T-helper 9 cell (primary cell): ENCODE measurements at places on chromosomes 3 and 15.

- no peak for DNase-seq
Measured at GRCh38 chr3:113147681-113148261, 63.6 kb upstream of the BOC start.

- no peak for DNase-seq
Measured at GRCh38 chr15:78104566-78105475, 12.5 kb downstream of the SH2D7 start.

DNA sequence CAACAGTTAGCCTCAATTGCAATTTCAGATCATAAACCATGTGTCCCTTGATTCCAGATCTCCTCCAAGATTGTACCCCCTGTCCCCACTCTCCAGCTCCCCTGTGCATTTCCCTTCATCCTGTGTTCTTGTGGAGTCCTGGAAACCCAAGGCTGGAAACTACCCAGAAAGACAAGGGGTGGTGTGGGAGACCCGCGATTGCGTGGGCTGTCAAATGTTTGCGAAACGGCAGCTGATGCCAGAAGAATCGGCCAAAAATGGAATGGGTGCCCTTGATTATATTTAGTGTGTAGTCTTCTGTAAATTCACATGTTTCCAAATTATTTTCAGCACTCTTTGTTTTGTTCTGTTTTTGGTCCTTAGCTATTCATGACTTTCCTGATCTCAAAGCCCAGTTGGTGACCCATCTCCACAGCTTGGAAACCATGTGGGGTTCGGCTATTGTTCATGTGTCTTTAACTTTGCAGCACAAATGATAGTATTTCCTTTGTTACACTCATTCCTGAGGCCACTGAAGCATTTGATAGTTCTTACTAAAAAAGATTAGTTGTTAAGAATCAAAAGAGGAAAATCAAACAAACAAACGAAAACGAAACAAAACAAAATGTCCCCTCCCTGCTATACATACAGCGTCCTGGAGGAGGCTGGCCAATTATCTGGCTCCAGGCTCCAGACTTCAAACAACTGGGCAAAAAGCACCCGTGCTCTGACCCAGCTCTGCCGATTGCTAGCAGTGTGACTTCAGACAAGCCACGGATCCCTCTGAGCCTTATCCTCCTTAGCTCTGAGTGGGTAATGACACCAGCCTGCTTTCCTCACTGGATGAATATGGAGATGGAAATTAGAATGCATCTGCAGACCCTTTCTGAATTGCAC, 120.9 kb downstream of the CACNA2D3 start:
- no peak for DNase-seq

DNA sequence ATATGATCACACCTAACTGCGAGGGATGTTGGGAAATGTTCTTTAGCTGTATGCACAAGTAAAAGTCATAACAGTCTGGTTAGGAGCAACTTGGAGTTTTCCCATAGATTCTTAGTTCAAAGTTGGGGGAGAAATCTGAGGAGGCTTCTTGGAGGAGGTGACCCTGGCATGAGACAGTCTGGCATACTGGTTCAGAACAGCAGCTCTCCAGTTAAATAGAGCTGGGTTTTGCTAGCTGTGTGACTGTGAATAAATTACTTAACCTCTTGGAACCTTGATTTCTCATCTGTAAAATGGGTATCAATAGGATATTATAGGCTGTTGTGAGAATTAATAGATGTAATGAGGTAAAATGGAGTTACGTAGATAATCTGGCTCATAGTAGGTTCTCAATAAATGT, 49.1 kb upstream of the DGKG start:
- no peak for DNase-seq

- DNase-seq, result no peak
Measured at GRCh38 chr3:173615661-173616060, 218.1 kb downstream of the NLGN1 start.

DNA sequence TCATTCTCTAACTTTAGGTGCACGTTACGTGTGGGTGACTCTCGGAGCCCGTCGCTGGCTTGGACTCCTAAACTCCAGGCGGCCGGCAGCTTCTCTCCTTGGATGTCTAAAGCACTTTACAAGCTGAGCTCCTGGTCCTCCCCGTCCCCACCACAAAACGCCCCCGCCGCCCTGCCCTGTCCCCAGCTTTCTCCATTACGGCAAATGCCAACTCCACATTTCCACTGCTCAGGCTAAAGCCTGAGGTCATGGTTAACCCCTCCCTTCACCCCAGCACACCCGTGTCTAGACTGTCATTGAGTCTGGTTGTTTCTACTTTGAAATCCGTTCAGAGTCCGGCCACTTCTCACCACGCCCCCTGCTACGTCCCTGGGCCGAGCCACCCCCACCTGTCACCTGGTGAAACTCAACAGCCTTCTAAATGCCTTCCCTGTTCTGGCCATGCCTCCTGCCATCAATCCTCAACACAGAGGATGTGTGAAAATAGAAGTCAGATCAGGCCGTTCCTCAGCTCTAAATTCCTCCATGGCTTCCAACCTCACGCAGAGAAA, 8.1 kb upstream of the PCSK6 start:
- no peak for DNase-seq

GRCh38 chr3:112974894-112975293, at the start of gene CD200R1:
CD200R1 (minus strand) TSS chr3:112975103; CDS start chr3:112974857, 246 bp downstream.
- DNase-seq, result no peak

GRCh38 chr3:195612075-195612800, 28.5 kb upstream of the APOD start:
- DNase-seq, result no peak

- no peak for DNase-seq
Measured at GRCh38 chr3:136805795-136806194, 13.1 kb upstream of the SLC35G2 start.

GRCh38 chr15:50740955-50741354, 24.6 kb downstream of the SPPL2A start:
- DNase-seq, result no peak

GRCh38 chr15:96412906-96413231, 82.4 kb downstream of the NR2F2 start:
- DNase-seq, result no peak

DNA sequence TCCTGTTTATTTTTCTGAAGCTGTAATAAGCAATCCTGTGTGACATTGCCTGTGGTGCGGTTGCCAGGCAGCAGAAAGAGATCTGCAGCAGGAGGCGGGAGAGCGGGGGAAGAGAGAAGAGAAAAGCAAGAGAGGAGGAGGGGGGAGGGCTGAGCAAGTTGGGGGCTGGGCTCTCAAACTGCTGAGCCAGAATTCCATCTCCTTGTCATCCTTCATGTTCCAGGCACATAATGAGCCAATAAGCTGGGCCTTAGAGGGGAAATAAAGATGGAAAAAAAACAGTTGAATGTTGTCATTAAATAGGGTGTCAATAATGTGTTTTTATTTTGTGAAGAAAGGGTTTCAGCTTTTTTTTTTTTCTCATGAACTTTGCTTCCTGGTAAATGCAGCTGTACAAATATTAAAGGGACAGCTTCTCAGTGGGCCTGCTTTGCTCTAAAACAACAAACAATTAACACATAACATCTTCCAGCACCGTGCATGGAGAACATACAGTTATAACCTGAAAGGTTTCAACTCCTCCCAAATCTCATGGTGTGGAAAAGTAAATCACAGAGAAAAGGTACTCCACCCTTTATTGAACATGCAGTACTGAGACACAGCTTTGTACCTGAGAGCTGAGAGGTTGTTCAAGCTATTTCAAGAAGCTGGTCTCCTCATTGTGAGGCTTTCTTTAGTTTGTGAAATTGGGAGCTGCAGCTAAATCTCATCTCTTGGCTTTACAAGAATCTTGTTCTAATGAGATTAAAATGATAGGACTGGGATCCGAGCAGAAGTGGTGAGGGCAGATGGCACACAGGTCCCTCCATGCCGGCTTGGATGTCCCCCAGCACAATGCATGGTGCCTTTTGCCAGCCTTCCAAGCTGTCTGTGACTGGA, 451.1 kb upstream of the KCNMB2 start:
- peak; percentile 3 for DNase-seq

GRCh38 chr15:28942571-28942970, 56.8 kb downstream of the APBA2 start:
- DNase-seq, result no peak

DNA sequence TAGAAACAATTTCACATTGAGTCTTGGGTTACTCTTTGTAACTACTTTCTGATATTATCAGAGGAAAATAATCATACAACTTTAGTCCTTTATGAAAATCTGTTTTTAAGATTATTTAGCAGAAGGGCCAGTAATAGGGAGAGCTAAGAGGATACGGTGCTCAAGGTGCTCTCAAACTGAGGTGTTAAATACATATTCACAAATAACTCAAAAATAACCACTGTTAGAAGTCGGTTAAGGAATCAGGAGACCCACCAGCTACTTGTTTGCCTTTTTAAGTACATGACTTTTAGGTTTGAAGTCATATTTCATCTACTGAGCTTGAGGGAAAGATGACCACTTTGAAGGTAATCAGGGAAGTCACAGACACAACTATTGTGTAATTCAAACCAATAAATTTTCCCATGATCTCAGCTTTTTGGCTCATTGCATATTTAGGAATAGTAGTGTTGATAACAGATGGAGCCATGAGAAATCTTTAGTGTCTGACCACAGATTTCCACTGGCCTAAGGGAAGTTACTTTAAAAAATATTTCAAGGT, 1.4 kb upstream of the RSRC1 start:
- DNase-seq, result no peak

DNA sequence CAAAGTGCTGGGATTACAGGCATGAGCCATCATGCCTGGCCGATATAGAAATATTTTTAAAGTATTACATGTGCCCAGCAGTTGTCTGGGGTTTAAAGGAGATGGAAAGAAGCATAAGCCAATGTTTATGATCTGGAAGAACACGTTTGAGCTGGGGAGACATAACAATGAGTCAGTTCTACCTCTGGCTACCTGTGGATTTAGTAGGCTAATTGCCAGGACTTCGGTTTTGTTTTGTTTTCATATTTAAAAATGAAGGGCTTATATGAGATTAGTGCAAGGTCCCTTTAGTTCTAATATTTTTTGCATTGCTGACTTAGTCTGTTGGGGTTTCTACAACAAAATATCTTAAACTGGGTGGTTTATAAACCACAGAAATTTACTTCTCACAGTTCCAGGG, 22.9 kb upstream of the TNFSF10 start:
- DNase-seq, result no peak

DNA sequence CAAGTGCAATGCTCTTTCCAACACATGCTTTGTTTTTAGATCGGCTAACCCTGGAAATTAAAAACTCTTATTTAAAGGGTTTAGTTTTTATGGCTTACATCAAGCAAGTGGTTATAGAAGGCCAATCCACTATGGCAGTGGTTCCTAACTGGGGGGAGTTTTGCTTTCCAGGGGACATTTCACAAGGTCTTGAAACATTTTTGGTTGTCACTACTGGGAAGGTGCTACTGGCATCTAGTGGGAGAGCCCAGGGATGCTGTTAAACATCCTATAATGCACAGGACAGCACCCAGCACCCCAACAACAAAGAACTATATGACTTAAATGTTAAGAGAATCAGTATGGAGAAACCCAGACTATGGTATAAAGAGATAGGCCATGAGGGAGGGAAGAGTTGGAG, 439.0 kb downstream of the NTRK3 start:
- no peak for DNase-seq

DNA sequence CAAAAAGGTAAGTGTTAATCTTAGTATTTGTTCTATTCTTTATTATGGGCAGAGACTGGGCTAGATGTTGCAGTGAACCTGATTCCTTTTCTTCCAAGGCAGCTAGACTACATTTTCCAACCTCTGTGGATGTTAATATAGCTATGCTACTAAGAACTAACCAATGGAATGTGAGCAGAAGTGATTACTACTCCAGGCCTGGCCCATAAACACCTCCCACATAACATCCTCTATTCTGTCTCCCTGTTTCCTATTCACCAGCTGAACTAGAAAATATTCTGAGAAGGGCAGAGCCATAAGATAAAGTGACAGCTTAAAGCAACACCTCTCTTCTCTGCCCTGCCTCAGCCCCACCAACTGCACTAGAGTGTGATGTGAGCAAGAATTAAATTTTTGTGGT, 29.4 kb downstream of the CD200R1L start:
- DNase-seq, result no peak

- no peak for DNase-seq
Measured at GRCh38 chr15:101211897-101212296, 40.0 kb downstream of the CHSY1 start.

DNA sequence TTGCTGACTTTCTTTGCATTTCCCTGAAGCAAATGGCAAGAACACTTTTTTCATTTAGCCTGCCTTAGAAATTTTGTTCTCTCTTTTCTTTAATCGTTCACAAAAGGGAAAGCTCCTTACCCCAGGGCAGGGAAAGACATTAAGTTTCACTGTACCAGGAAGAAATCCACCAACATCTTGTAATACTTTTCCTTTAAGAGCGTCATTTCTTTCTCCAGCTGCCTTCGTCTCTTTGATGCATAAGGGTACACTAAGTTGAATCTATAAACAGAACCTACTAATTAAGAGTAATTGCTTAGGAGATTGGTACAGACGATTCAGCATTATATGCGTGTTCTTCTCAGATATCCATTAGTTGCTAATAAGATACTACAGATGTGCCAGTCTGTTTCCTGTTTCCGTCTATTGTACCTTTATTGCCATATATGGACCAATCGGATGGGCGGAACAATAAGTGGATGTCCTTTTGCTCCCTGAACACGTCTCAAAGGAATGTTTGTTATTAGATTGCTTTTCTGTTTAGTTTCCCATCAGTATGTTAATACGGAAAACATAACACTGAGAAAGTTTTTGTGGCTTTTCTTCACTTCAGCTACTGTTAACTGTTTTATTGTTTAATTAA, 276.7 kb upstream of the RARB start:
- DNase-seq, result no peak

DNA sequence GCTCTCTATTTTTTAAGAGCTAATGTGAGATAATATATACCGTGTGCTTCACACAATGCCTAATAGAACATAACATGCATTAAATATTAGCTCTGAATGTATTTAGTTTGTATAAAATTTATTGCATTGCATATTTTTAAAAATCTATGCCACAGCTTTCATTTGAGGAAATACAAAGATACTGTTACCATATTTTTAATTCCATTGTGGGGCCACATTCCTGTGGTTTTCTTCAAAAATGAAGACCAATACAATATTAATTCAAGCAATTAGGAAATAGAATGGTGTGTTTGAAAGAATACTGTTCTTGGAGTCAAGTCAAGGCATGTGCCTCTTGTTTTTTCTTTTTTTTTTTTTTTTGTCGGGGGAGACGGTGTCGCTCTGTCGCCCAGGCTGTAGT, 95.4 kb upstream of the CADPS start:
- DNase-seq, result no peak
